Activated CD4-positive, alpha-beta T cell treated with anti-CD3 and anti-CD28 coated beads, Interleukin-2, amount 50 U/mL, for 4 hours (primary cell): ENCODE measurements at places on chromosomes 2 and 18.
A peak's percentile ranks its signal among the peaks of the same experiment; 100 is the strongest.

DNA sequence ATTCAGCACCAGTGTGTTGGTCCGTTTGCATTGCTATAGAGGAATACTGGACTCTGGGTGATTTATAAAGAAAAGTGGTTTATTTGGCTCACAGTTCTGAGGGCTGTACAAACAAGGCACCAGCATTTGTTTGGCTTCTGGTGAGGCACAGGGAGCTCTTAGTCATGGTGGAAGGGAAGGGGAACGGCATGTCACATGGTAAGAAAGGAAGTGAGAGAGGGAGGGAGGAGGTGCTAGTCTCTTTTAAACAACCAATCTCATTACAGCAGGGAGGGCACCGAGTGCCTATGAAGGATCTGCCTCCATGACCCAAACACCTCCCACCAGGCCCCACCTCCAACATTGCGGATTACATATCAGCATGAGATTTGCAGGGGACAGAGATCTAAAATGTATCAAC lies 143.9 kb upstream of the DLX2 start:
- DNase-seq = no peak

GRCh38 chr18:48412339-48412929 lies 3.3 kb upstream of the ZBTB7C start:
- DNase-seq = no peak

- DNase-seq = no peak
These were observed 848.0 kb downstream of the DPP10 start for GRCh38 chr2:115290478-115290877.

GRCh38 chr18:58601468-58602266 lies 27.2 kb downstream of the ALPK2 start:
- DNase-seq = no peak

GRCh38 chr18:8402237-8402636 lies 207.0 kb upstream of the RAB12 start:
- DNase-seq = no peak

- no peak for DNase-seq
These were observed 43.3 kb downstream of the FAM178B start for GRCh38 chr2:96942907-96943632.

- DNase-seq = no peak
These were observed 12.8 kb upstream of the MYO3B start for GRCh38 chr2:170165129-170165528.

- DNase-seq = no peak
These were observed 40.2 kb downstream of the MRPL33 start for GRCh38 chr2:27811768-27812167.

GRCh38 chr18:44887227-44887631 lies 206.5 kb downstream of the SETBP1 start:
- no peak for DNase-seq

- no peak for DNase-seq
These were observed 672.7 kb downstream of the DPP10 start for GRCh38 chr2:115115135-115115534.

DNA sequence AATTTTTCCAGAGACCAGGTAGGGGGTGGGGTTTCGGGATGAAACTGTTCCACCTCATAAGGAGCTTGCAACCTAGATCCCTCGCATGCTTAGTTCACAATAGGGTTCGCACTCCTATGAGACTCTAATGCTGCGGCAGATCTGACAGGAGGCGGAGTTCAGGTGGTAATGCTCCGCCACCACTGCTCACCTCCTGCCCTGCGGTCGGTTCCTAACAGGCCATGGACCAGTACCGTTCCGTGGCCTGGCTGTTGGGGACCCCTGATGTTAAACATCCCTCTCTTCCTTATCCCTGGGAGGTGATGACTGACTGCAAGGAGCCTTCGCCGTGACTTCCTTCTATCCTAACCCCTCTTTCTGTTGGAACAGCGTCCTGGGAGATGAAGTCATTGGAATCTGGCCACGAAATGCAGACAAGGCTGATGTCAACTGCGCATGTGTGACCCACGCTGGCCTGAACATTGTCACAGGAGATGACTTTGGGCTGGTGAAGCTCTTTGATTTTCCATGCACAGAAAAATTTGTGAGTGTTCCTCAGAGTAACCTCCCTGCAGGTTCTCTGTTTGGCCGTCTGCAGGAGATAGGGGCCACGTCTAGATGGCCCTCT lies 82.4 kb downstream of the RTN4 start:
- no peak for DNase-seq

DNA sequence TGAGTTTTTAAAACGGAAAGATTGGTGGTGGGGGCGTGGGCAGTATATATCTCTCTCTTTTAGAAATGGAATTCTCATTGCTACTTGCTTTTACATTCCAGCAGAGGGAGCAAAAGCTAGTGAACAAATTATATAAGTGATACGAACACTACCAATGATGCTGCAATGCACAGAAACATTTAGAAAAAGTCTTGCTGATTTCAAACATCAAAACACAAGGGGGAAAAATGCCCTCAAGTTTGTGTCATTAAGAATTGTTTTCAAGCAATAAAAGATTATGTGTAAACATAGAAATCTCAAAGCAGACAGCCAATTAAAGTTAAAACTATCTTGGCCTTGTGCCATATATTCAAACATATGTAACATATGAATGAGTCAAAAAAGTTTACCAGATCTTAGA lies 296.3 kb upstream of the KCNJ3 start:
- DNase-seq = no peak

GRCh38 chr2:67970071-67970470 lies 92.7 kb downstream of the C1D start:
- no peak for DNase-seq

GRCh38 chr18:62486290-62486964 lies 36.4 kb upstream of the ZCCHC2 start:
- DNase-seq = no peak

GRCh38 chr2:26692279-26692896 lies at the start of gene KCNK3:
Gene KCNK3 (plus strand): TSS chr2:26692722. CDS start chr2:26692876, 154 bp downstream.
- DNase-seq = peak; percentile 6

DNA sequence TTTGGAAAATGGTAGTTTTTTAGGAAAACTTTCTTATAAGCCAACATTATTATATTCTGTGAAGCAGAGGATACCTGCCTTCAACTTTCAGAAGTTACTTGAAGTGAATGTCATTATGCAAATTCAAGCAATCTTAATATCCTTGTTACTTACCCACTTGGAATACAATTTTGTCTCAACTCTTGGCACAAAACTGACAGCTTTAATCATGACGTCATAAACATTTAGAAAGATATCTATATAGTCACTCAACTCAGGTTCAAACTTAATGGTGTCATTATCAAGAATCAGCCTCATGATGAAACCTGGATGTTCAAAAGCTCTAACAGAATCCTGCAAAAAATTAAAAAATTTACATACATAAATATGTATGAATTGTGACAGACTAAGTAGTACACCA lies 68.1 kb downstream of the DNAH7 start:
- DNase-seq = no peak

DNA sequence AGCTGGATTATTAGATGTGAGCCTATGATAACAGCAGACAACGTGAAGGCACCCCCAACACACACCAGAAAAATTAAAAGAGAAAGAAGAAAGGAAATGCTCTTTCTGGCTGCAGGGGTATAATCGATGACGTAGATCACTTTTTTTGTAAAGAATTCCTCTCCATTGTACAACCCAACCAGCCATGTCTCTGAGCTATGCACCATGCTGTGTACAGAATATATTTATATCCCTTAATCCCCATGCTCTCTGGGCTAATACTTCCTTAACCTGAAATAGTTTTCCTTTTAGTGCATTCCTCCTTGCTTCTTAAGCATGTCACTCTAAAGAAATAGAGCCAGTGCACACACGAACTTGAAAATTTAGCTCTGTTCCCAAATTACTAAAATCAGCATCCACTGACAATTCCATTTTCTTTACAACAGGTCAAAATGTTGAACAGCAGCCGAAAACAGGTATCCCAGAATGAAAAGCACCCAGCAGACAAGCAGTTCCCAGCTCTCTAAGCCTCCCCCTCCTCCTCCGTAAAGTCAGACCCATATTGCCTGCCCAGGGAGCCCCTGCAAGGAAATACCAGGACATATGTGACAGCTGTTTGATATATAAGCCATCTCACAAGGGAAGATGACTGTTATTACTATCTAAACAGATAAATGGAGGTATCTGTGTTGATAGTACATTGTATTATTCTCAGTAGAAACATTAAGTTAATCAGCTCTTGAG lies 247.4 kb upstream of the RAB6C start:
- no peak for DNase-seq

GRCh38 chr2:69248232-69248631 lies 138.8 kb downstream of the GFPT1 start:
- no peak for DNase-seq

- no peak for DNase-seq
These were observed 19.1 kb downstream of the KLHL14 start for GRCh38 chr18:32753656-32754260.

DNA sequence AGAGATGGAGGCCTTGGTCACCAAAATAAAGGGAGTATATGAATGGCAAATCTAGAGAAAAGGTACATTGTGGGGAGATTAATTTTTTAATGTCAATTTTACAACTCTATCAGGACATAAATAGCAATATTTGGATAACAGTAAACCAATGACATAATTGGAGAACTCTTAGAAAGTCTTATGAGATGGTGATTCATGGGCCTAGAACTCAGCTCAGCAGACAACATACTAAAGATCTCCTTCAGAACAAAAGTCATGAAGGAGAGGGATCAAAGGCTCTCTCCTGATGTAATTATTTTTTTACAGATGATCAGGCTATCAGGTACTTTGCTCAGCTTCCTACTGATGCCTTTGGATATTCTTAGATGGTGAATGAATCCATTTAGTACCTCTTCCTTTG lies 90.0 kb downstream of the CRACDL start:
- no peak for DNase-seq

GRCh38 chr2:203994735-203995134 lies 58.2 kb downstream of the ICOS start:
- DNase-seq = no peak

- DNase-seq = no peak
These were observed 5.1 kb downstream of the SLC39A10 start for GRCh38 chr2:195662138-195662537.

DNA sequence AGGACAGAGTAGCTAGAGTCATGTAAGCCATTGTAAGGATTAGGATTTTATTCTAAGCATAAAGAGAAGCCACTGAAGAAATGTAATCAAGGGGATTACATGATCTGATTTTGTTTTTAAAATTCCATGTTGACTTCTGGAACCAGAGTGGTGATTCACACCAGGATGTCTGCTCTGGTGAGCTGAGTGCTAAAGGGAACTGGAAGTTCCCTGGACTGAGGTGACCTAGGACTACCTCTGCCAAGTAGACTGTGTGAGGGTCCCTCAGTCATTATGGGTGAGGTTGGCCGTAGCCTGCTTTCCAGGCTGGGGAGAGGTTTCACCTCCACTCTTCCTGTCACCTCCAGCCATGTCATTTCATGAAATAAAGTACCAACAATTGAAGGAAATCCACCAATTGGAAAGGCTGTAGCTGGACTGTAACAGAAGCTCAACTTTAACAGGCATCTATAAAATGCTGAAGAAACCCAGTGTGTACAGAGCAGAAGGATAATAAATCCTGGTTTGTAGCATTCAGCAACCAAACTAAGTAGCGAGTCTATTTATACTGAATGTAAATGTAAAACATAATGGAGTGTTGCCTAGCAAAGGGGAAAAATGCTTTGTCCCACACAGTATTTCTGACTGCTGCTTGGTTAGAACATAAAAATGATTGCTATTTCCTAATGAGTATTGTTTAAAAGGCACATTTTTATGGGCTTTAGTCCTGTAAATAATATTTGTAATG lies 507.4 kb upstream of the PKDCC start:
- DNase-seq = no peak

- no peak for DNase-seq
These were observed 22.1 kb upstream of the IGFBP5 start for GRCh38 chr2:216717491-216717901.

GRCh38 chr2:30282721-30283120 lies 51.4 kb downstream of the LBH start:
- no peak for DNase-seq

- DNase-seq = no peak
These were observed 955.4 kb upstream of the FANCL start for GRCh38 chr2:59196491-59196890.

DNA sequence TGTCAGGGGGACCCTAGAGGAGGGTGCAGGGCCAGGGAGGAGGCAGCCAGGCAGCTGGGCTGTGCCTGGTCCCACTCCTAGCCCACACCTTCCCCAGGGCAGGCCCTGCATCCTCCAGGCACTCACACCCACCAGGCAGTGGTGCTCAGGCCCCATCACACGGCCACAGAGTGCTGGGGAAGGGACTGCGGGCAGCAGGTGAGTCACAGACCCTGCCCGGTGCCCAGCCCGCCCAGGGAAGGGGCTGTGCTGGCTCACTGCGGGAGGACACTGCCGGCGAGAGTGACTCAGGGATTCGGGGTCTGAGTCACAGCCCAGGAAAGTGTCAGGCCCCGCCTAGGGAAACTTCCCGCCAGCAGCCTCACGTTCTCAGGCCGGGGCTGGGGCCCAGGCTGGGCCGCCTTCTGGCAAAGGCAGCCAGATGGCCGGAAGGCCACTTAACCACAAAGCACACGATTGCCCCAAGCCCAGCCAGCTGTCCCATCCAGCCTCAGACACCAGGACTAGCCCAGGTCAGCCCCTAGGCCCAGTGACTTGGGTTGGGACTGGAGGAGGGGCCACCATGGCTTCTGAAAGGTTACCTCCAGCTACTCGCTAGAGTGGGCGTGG lies 42.2 kb downstream of the BIN1 start:
- peak; percentile 59 for DNase-seq

- DNase-seq = no peak
These were observed 568.1 kb upstream of the CRIM1 start for GRCh38 chr2:35787302-35788031.

- no peak for DNase-seq
These were observed 2.4 kb downstream of the GPR17 start for GRCh38 chr2:127648321-127648720.
